ENCODE measurements at places on chromosomes 2 and 18.
A peak's percentile ranks its signal among the peaks of the same experiment; 100 is the strongest.

DNA sequence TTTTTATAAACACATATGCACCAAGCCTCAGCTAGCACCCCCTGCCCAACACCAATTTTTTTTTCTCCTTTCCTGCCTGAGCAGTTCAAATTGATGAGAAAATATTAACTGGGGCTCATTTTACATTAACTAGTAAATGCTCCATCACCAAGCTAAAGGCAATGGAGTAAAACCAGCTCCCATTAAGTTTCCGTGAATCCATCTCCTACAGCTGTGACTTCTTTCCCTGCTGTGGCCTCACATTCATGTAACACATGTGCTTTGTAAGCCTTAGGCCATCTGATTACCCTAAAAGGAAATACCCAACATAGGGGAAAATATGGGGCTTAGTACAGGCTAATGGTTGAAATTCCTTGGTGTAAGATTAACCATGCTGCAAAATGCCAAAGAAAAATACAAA lies 60.8 kb downstream of the DNER start:
- no peak for DNase-seq

DNA sequence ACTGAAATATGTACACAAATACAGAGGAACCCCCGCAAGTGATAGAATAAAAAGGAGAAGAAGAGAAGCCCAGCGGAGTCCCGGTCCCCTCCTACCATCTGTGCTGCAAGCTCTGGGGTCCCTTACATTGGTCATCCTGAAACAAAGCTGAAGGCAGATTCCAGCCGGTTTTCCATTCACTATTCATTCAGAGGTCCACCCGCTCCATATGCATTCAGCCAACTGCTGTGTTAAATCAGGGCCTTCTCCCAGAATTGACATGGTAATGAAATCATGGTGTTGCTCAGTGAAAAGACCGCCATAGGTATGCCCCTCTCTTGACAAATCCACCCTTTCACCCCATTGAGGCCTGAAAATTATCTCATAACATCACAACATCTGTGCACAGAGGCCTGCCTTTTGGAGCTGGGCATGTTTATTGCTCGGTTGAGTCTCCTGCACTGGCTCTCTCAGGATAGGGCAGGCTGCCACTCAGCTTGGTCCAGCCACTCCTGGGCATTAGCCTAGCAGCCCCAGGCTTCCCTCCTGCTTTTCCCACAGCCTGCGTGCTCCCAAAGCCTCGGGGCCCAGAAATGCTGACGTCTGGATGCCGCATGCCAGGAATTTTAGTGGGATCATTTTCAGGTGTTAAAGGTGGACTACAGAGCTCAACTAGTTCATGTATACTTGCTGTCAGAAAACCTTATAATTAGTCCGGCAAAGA lies 39.3 kb upstream of the ID2 start:
- DNase-seq, result no peak

DNA sequence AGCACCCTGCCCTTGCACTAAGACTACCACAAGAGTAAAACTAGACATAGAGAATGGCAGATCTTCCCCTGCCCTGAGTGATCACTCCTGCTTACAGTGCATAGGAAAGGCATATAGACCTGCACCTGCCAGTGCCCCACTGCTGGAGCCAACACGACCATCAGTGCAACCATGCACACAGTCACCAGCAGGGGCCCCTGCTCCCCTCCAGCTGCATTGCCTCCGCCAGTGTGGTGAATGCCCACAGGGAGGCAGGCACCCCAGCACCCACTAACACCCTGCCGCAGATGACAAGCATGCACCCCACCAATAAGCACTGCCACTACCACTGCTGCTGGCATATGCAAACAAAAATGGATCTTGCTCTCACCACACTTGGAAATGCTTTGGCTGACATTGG lies 478.8 kb downstream of the ADCYAP1 start:
- DNase-seq, result no peak

DNA sequence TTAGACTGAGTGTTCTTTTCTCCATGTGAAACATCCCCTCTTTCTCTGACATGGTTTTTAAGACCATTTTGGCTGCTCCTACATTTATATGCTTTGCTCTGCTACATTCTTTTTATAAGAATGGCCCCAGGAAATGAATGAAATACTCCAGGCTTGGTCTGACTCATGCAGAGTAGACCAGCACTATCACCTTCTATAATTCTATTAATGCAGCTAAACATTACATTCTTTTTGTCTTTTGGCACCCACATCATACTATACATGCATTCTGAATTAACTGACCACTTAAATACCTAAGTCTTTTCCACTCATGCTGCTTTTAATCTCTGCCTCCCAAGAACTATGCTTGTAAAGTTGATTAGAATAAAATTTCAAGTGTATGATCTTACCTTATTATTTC lies 94.1 kb downstream of the AAK1 start:
- DNase-seq, result no peak

GRCh38 chr2:65922794-65923193 lies 490.4 kb upstream of the SPRED2 start:
- DNase-seq, result no peak

- DNase-seq, result no peak
Observed at GRCh38 chr2:239240414-239240881, 160.4 kb downstream of the HDAC4 start.

DNA sequence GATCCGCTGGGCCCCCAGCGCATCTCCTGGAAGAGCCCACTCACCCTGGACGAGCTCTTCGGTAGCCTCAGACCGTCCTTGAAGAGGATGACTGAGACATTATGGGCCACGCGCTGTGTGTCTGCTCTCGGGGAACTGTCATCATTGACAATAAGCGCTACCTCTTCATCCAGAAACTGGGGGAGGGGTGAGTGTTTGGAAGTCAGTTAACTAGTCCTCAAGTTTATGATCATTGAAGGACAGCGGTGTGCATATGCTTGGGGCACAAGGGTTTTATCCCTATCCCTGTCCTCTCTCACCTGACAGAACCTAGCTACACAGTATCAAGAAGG lies 586 bp downstream of the STK16 start:
- DNase-seq, result peak; percentile 41

DNA sequence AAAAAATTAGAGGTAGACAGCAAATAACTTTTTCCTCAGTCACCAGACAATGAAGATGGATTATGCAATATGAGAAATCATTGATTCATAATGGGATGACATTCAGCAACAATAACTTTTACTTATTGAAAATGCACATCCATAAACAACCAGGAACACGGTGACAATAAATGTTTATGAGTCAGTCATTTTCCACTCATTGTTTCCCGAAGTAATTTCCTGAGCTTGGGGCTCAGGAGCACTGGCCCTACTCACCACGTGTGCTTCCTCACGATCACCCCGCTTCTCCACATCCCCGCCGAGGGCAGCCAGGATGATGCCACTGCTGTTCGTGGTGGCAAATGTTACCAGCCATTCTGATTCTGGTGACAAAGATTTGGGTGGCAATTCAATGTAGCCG lies 156.3 kb downstream of the LAMA1 start:
- no peak for DNase-seq

DNA sequence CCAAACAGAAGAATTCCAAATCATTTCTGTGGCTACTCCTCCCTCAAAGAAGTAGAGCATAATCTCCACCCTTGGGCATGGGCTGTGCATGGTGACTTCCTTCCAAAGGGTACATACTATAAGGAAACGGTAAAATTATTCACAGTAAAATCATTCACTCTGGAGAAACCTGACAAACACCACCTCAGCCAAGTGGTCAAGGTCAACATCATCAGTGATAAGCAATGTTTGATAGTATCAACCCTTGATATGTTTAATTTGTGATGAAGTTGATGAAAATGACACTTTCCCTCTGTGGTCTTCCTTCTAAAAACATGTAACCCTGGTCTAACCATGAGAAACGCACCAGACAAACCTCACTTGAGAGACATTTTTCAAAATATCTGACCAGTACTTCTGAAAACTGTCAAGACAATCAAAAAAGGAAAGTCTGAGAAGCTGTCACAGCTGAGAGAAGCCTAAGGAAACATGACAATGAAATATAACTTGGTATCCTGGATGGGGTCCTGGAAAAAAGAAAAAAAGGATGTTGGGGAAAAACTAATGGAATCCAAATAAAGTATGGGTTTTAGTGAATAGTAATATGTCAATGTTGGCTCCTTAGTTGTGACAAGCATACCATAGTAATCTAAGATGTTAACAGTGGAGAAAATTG lies 9.4 kb upstream of the TXNDC2 start:
- no peak for DNase-seq

GRCh38 chr2:188403676-188404075 lies 112.0 kb downstream of the GULP1 start:
- DNase-seq, result no peak

DNA sequence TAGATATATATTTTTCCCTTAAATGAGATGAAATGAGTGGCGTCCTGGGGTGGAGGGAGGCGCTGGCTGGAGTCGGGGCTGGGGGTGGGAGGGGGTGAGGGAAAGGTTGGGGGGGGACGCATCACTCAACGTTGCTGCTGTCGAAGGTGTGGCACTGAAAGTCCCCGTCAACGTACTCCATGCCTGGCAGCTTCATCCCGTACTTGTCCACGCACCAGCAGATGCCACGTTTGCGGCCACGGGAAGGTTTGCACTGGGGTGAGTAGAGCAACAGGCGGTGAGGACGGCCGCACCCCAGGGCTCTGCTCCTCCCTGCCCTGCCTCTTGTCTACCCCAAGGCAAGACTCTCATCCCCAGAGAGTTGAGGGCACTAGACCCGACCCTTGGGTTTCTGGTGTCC lies 18.7 kb downstream of the IGFBP5 start:
- DNase-seq, result no peak

DNA sequence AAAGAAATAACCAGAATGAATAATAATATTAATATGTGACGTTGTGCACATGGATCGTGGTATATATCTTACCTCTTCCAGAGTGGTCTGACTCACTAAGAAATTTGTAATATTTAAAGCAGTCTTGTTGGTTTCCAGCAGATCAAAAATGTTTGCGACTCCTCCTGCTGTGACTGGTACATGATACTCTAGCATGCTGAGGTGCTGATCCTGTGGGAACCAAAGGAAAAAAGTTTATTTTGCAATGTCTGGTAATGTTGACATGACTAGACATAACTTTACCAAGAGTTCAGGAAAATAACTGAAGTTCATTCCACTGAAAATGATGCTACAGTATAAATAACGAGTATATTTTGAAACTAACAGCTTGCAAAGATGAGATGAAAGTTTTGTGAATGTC lies 124.5 kb upstream of the BARD1 start:
- DNase-seq, result no peak

GRCh38 chr2:60496956-60497355 lies 56.5 kb downstream of the BCL11A start:
- no peak for DNase-seq

GRCh38 chr2:227503433-227504406 lies 31.8 kb downstream of the AGFG1 start:
- DNase-seq, result no peak

GRCh38 chr2:204069804-204070203 lies 133.2 kb downstream of the ICOS start:
- DNase-seq, result no peak

- DNase-seq, result peak; percentile 30
Observed at GRCh38 chr2:215080545-215080944, 57.9 kb downstream of the ABCA12 start.

GRCh38 chr2:175181877-175182308 lies 383 bp upstream of the ATP5MC3 start:
- DNase-seq, result no peak

DNA sequence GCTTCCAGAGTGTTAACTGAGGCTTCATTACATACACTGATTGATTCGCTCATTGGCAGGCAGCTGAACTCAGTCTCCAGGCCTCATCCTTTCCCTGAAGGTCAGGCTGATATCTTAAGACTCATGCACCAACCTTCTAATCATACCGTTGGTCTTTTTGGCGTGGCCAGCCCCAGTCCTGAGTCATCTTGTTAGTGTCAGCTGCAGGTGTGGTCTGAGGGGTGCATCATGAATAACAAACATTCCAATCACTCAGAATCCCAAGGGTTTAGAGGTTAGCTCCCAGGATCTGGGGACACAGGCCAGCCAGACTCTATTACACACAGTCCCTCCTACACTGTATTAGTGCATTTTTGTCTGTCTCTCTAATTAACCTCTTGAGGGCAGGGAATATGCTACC lies 271.5 kb downstream of the HRH4 start:
- DNase-seq, result no peak

GRCh38 chr2:220434385-220434784 lies 807.0 kb downstream of the SLC4A3 start:
- no peak for DNase-seq

DNA sequence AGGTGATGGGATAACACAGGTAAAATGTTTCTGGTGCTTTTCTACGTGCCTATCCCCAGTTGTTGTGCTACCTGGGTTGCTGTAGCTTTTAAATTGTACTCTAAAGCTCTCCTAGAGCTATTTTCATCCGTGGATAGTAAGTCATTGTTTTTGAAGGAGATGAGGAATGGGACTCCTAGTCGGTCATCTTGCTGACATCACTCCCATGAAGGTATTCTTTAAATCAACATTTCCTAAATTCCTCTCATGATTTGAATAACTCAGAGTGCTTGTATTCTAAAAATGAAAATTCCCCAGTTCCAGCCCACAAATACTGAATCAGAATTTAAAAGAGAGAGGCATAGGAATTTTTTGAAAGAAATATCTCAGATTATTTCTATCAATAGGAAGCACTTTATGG lies 44.3 kb downstream of the CCDC148 start:
- DNase-seq, result no peak

DNA sequence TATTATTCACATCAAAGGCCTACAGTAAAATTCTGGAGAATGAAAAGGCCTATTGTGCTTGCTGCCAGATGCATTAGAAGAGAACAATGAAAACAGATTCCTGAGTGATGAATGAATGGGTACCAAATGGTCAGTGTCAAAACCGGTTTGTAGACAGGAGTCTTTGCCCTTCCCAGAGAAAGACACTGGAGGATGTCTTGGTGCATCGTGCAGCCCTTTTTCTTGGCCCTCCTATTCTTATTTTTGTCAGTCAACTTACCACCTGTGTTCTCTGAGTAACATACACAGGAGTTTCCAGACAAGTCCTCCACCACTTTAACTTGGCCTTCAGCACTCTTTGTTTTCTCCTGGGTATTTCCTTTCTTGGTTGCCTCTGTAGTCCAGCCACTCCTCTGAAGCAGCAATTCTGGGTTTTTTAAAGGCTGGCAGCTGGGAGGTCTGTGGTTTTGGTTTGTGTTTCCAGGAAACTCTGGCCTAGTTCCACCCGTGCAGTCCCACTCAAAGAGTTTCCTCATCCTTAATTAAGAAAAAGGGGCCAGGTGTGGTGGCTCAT lies 29.4 kb downstream of the PSTPIP2 start:
- DNase-seq, result no peak

- no peak for DNase-seq
Observed at GRCh38 chr2:10084223-10084865, 4.1 kb upstream of the CYS1 start.

- no peak for DNase-seq
Observed at GRCh38 chr2:224325941-224326340, 76.0 kb downstream of the FAM124B start.

- no peak for DNase-seq
Observed at GRCh38 chr18:44061438-44061837, 619.2 kb upstream of the SETBP1 start.

Measured in NCI-H1417 (cell line).